Choroid plexus epithelial cell (primary cell): ENCODE measurements at places on chromosomes 12 and 14.
A peak's percentile ranks its signal among the peaks of the same experiment; 100 is the strongest.

DNA sequence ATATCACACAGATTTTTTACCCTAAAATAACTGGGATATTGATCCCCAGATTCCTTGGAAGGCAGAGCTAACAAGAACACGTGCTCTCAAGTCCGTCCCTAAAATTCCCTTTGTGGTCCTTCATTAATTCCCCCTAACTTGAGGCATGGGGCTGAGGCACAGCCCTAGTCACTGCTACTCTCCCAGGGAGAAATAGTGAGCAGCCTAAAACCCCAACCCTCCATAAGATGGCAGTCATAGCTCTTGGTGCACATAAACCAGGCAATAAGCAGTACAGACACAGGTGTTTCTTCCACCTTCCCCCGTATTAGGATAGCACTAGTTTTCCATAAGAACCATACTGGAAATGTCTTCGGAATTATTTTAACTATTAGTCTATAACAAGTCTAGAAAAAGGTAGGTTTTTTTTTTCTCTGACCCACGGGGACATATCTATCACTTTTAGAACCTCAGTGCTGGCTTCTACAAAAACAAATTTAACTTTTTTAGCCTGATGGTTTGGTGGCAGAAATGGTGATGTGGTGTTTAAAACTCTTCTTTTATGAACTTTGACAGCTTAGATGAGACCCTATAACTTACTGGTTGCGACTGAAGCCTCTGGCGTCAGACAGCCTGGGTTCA is 3.1 kb upstream of the ARHGEF40 start:
- DNase-seq, result peak; percentile 28

- DNase-seq, result no peak
Measured at GRCh38 chr14:64960762-64961276, 11.3 kb downstream of the RAB15 start.

DNA sequence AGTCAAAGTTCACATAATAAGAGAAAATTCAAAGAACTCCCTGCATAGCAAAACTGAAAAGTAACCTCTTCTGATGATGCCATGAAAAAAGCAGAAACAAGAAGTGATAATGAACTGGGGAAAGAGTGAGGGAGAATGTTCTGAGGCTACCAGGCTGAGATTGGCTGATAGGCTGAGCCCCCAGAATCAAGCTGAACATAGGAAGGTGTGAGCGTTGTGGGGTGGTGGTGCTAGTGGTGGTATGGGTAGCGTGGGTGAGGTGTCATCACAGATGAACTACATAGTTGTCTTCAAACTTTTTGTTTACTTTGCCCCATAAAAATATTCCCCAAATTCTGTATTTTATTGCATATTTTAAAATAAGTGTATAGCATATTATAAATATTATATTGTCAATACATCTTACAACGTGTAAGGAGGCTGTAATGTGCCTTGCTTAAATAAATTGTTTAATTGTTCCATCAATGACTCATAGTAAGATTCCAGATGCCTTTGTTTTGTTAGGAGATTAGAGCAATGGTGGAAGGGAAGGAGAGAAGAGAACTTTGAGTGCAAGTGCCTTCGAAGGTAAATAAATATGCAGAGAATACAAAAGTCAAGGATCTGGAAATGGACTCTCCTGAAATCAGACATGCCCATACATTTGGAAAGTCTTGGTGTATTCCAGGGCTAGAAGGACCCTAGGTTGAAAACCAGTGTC is 15.8 kb upstream of the CFAP54 start:
- DNase-seq, result no peak

GRCh38 chr14:68363843-68364767 is 428.8 kb downstream of the ZFP36L1 start:
- peak; percentile 72 for DNase-seq

DNA sequence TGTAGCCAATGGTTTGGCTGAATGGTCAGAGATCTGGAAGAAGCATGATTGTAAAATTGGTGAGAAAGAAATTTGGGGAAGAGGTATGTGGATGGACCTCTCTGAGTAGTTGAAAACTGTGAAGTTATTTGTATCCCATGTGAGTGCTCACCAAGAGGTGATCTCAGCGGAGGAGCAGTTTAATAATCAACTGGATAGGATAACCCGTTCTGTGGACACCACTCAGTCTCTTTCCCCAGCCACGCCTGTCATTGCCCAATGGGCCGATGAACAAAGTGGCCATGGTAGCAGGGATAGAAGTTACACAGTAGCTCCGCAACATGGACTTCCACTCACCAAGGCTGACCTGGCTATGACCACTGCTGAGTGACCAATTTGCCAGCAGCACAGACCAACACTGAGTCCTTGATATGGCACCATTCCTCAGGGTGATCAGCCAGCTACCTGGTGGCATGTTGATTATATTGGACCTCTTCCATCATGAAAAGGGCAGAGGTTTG is 257.4 kb upstream of the ATXN7L3B start:
- DNase-seq, result no peak

DNA sequence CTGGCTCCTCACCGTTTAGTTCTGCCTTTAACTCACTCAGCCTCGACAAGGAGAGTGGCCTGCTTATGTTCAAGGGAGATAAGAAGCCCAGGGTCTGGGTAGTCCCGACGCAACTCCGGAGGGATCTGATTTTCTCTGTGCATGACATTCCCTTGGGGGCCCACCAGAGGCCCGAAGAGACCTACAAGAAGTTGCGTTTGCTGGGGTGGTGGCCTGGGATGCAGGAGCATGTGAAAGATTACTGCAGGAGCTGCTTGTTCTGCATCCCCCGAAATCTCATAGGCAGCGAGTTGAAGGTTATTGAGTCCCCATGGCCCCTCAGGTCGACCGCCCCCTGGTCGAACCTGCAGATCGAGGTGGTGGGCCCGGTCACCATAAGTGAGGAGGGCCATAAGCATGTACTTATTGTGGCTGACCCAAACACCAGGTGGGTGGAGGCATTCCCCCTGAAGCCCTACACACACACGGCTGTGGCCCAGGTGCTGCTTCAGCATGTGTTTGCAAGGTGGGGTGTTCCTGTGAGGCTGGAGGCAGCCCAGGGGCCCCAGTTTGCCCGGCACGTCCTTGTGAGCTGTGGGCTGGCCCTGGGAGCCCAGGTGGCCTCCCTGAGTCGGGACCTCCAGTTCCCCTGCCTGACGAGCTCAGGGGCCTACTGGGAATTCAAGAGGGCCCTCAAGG is 13.1 kb downstream of the CBLN3 start:
- no peak for DNase-seq

DNA sequence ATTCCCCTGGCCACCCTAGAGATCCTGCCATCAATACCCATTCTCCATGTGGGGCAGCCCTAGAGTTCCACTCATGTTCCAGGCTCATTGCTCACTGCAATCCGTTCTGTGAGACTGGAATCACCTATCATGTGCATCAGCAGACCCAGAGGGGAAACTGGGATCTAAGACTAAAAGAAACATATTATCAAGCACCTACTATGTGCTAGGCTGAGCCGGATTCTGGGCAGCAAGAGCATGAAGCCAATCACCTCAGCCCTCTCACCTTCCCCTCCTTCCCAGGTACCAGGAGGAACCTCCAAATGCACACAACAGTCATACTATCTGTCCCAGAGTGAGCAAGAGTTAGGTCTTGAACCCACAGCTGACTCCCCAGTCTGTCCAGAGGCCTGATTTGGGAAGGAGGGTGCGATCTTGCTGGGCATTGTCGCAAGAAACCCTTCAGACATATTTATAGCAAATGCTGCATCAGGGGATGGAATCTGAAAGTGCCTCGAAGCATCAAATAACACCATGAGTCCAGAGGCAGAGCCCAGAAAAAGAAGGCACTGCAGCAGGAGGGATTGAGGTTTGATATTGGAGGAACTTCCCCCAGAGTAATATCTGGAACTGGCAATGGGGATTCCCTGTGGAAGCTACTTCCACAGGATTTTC is 6.7 kb upstream of the CACNB3 start:
- peak; percentile 36 for DNase-seq

DNA sequence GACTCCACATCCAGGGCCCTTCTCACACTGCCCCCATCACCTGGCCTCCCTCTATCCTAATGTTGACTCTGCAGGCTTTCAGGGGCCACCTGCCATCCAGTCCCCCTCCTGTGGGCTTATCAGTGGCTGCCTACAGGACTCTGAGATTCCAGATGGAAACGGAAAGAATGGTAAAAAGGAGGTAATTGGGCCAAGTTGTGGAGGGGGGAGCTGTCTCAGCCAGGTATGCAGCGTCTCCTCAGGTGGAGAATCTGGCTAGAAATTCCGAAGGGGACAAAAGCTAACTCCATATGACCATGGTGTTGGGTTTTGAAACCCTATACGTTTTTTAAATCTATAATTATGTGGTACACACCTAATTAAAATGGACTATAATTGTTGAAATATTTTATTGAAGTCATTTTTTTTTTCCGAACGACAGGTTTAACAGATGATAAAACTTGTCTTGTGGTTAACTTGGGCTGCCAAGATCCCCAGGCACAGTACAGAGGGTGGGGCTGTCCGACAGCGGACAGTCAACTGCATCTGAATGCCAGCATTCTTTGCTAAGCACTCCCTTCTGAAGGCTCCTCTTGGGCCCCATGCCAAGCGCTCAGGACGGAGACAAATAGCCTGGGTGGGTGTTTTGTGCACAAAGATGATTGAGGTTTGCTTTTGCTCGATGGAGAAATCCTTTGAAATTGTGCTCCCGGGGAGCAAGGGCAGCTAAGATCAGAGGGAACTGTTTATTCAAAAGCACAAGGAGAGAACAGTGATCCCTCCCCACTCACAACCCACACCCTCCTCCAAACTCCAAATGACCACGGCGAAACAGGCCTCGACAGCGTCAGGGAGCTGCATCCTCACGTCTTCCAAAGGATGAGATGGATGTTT is 365.6 kb downstream of the BCL11B start:
- DNase-seq, result no peak

DNA sequence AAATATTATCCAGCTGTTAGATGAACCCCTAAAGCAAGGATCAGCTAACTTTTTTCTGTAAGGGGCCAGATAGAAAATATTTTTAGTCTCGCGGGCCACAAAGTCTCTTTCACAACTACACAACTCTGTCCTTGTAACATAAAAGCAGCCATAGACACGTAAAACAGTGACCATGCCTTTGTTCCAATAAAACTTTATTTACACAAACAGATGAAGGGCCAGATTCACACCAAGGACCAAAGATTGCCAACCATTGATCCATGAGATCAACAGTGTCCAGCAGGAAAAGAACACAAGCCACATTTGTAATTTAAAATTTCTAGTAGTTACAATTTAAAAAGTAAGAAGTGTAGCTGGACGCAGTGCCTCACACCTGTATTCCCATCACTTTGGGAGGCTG is 109.7 kb downstream of the PHETA1 start:
- DNase-seq, result no peak

GRCh38 chr14:28770061-28770460 is 3.5 kb downstream of the FOXG1 start:
- no peak for DNase-seq

DNA sequence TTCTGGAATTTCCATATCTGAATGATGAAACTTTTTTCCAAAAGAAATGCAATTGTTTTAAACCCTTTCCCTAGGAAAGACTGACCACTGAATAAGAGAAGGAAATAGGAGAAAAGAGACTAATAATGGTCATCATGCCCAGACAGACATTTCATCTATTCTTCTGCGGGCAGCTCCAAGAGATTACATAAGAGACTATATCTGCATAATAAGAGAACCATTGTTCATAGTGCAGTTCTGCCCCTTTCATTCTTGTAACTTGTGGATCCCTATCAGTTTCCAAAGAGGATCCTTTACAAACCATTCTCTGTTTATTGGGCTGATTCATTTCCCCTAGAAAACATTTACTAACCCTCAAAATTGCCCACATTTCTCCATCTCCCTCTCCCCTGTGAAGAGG is 197.8 kb downstream of the FSCB start:
- DNase-seq, result no peak

- peak; percentile 99 for DNase-seq
Measured at GRCh38 chr14:56199095-56199981, 81.1 kb downstream of the PELI2 start.

DNA sequence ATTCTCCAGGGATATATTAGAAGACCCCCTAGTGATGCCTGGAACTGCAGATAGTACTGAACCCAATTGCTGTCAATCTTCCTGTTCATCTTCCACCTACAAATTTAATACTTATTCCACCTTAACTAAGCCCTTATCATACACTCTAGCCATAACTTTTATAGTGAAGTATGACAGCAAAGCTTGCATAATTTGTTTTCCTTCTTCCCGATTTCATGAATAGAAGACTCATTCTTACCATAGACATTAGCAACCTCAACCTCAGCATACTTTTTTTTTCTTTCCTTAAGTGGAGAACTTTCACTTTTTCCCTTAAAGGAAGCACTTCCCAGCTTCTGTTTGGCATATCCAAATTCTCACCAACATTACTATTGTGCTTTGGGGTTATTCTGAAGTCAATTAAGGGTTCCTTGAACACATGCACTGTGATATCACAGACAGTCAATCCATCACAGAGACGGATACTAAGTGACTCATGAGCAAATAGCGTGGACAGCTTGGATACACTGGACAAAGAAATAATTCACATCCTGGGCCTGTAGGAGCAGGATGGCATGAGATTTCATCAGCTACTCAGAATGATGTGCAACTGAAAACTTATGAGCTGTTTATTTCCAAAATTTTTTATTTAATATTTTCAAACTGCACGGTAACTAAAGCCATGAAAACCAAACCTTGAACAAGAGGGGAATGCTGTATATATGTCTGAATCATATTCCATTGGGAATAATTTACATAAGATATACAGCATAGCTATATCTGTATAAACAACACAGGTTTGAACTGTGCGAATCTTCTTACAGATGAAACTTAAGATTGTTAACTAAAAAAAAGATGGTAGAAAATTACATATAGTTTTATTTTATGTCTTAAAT is 63.9 kb downstream of the SYT1 start:
- DNase-seq, result peak; percentile 30

GRCh38 chr12:52836491-52837412 is 2.6 kb upstream of the KRT79 start:
- DNase-seq, result no peak

DNA sequence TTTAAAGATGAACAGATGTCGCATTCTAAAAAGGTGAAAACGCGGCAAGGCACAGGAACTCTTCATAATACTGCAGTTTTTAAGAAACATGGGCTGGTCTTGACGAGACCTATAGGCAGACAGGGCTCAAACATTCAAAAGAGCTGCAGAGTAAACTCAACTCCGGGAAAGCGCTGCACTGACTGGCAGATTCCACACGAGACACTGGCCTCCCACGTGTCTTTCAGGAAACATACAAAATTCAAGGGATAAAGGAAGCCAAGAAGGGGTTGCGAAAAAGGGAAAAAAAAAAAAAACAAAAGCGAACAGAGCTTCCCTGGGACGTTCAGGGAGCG is 614 bp upstream of the ARF6 start:
- DNase-seq, result peak; percentile 96

- no peak for DNase-seq
Measured at GRCh38 chr12:6424008-6424347, 20.8 kb upstream of the CD27 start.

DNA sequence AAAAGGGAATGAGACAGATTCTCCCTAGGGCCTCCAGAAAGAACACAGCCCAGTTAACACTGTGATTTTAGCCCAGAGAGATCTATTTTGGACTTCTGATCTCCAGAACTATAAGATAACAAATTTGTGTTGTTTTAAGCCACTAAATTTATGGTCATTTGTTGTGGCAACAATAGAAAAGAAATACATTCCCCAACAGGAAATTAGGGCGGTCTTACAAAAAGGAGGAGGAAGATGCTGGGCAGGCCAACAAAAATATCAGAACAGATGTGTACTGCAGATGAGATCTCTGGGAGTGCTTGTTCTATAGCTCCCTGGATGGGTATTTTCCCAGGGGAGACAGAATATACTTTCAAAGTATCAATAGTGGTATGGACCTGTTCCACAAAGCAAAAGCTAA is 32.0 kb upstream of the SOCS2 start:
- no peak for DNase-seq
